ENCODE measurements at places on chromosomes 6 and 20. TPM values are rescaled to one million over a fixed set of nuclear protein-coding genes. Genes with fewer than 3 reads are reported as not detected.

- no peak for DNase-seq
These were observed 6.5 kb downstream of the RNF144B start for GRCh38 chr6:18393698-18394097.

- peak; percentile 2 for DNase-seq
These were observed 374.1 kb upstream of the MANEA start for GRCh38 chr6:95203153-95203754.

DNA sequence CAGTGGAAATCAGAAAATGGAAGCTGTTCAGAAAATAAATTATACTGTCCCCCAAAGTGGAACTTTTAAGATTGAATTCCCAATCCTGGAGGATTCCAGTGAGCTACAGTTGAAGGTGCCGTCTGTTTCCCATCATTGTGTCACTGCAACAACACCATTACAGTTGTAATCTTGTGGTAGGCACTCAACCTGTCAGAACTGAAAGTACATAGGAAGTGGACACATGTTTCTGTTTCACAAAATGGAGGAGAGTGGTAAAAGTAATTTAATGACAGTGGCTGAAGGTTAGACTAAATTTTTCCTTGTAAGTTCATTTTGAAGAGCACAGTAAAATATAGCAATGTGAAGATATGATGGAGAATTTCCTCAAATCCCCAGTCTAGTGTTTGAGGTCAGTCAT lies 70.0 kb downstream of the CD109 start:
- no peak for DNase-seq

DNA sequence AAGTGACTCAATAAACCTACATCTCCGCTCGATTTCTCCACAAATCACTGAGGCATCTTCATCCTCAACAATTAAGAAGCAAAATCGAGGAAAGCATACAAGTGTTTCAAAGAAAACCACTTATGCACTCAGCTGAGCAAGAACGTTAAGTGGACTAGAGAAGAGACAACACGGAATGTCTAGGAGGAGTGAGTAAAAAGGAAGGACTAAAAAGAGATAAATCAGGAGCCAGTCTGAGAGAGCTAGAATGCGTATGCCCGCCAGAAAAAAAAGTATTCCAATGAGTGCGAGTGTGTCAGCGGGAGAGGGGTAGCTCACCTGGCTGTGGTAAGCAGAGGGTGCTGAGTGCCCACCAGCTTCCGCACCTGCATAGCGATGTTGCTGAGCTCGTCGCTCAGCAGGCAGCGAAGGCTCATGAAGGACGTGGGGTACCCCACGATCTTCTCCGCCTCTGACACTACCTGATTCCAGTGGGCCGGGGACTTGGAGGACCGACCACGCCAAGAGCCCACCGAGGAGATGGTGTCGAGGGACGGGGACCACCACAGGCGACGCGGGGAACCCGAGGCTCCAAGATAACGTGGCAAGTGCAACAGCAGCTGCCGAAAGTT lies 587 bp downstream of the PDSS2 start:
- DNase-seq: peak; percentile 58

DNA sequence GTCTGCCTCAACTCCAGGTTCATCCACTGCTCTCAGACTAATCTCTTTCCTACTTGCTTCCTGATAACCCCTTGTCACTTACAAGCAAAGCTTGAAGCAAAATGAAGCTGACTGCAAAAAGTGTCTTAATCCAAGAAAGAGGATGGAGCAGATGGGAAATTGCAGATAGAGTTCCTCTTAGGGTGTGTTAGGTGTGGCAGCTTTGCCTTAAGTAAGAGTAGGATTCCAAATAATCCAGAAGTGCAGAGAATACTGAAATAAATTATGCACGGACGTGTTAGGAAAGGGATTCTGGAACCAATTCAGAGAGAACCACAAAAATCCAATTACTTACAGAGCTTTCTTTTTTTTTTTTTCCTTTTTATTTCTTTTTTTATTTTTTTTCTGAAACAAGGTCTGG lies 6.1 kb upstream of the RPL7L1 start:
- DNase-seq: no peak

DNA sequence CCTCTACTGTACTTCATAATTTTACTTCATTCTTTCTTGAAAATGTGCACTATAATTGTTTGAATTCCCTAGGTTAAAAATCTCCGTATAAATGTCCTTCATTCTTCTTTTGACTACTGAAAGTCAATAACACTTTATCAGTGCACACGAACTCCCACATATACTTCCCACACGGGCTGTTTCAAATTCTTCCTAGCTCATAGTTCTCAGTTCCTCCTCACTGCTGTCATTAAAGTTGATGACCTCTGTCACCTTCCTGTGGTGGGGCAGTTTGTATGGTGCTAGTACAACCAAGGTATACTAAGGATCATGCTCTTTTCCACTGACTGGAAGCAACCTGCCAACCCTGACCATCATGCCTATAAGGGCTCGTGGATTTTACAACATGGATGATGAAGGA lies 40.0 kb upstream of the CD2AP start:
- DNase-seq: no peak

DNA sequence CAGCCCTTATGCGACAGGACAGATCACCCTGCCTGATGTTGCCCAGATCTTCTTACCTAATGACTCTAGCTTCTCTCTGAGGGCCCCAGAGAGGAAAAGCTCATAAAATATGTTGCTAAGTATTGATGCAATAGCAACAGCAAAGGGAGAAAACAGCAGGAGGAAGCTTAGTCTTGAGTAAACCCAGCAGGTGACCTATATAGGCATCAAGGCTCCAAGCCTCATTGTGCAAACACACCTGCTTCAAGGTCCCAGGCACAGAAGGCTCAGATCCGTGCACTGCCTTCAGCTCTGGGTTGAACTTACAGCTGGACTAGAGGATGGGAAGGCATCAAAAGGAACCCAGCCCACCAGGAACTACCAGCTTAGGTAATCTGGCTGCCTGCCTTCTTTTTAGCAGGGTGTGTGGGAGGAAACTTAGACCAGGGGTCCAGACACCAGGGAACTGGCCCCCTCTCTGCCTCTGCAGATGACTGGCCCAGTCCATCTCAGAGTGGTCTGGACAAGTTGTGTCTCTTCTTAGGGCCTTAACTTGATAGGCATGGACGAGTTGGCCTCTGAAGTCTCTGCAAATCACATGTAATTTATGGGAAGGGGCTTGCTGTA lies 34.4 kb downstream of the TGM3 start:
- no peak for DNase-seq

- DNase-seq: no peak
These were observed 1.2 kb downstream of the GFRA4 start for GRCh38 chr20:3661814-3662665.

- DNase-seq: peak; percentile 24
These were observed 30.0 kb upstream of the ZNF133 start for GRCh38 chr20:18258126-18258860.

DNA sequence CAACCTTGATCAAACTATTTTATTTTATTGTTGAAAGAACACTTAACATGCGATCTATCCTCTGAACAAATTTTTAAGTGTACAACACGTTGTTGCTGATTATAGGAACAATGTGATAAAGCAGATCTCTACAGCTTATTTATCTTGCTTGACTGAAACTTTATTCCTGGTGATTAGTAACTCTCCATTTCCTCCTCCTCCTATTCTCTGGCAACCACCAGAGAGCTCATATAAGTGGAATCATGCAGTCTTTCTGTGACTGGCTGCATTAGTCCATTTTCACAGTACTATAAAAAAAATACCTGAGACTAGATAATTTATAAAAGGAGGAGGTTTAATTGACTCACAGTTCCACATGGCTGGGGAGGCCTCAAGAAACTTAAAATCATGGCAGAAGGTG lies 218.1 kb downstream of the LRFN2 start:
- DNase-seq: no peak

- DNase-seq: no peak
These were observed 540.5 kb upstream of the CITED2 start for GRCh38 chr6:139914910-139915309.

GRCh38 chr6:88890860-88891845 lies 72.3 kb downstream of the RNGTT start:
- DNase-seq: no peak

DNA sequence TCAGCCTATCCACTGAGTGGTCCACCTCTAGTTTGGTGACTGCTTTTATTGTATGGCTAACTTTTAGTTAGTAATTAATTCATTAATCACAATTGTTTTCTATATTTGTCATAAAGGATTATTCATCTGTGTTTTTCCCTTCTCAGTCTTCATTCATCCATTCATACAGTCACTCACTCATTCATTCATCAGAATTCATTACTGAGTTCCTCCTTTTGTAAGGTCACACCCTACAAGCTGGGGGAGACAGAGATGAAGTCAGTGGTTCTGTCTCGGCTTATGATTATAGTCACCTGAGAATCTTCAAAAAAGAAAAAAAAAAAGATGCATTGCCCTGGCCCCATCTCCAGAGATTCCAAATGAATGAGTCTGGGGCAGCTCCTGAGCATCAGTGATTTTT lies 257.1 kb downstream of the ADGB start:
- DNase-seq: no peak

GRCh38 chr6:153146413-153146812 lies 15.3 kb upstream of the RGS17 start:
- DNase-seq: no peak

- DNase-seq: no peak
These were observed 215.4 kb upstream of the PREP start for GRCh38 chr6:105618247-105618646.

DNA sequence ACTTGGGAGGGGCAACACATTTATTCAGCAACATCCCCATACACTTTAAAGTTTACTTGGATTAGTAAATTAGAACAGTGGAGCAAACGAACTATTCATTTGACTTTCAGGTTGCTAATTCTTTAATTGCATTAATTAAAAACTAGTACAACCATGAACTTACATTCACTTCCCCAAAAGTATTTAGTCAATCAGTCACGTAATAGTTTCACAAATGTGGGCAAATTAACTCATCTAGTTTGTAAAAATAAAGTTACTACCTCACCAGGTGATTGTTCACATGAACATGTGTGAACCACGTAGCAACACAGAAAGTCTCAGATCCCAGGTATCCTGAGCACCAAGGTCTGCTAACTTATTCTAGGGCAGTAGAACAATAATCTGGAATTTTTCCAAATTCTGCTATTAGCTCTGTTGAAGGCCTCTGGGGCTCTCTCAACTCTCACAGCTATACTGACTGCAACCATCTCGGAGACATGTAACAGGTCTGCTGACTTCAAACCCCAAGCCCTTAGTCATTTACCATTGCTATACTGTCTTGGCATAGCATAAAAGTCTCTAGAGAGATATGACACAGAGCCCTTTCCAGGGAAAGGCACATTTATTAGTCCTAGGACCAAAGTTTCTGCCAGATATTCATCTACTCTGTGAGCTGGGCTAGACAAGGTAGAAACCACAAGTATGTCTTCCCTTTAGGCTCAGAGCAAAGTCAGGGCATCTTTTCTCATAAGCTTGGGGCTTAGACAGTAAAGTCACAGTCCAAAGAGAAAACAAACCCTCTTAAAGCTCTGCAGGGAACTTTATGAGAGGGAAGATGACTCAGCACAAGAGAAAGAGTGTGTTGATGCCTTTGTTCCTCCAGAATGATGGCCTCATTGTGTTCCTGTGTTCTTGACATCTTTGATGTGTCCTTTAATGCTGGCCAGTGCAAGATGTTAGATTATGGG lies 50.9 kb upstream of the CCDC28A start:
- DNase-seq: no peak

- DNase-seq: peak; percentile 35
These were observed 1.7 kb downstream of the COL11A2 start for GRCh38 chr6:33190504-33191107.

GRCh38 chr6:156955494-156956183 lies 178.5 kb downstream of the ARID1B start:
- no peak for DNase-seq

GRCh38 chr6:150632785-150633485 lies 33.2 kb downstream of the PLEKHG1 start:
- no peak for DNase-seq

DNA sequence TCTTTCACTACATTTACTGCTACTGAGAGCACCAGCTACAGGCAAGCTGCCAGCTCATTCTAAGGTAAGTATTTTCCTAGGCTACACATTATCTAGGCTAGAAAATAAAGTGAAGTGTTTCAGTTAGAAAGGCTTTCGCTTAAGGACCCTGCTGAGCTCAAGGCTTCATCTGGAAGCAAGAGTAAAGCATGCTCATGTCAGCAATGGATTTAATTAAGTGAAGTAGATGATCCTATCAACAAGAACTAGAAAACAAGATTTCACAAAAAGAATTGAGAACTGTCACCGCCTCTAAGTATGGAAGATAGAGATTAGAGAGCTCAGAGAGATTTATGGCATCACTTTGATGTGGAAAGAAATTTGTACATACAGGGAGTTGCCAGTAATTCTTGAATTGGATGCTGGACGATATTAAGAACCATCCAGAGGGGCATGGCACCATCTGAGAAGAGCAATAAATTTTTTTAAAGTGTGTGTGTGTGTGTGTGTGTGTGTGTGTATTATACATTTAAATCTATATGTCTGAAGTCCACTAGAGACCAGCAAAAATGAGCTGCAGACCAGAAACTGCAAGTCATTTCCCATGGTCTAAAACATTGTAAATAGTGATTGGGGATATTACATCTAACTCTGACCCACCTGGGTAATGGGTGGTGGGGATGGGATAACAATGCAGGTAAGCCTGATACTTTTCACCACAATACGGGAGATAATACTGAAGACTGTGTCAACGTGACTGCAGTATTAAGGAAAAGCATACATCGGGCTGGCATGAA lies 105.2 kb upstream of the MAP7 start:
- DNase-seq: no peak

- DNase-seq: peak; percentile 39
These were observed 23.5 kb downstream of the FOXF2 start for GRCh38 chr6:1412901-1413300.

GRCh38 chr20:6333110-6333509 lies 210.3 kb upstream of the FERMT1 start:
- DNase-seq: no peak

DNA sequence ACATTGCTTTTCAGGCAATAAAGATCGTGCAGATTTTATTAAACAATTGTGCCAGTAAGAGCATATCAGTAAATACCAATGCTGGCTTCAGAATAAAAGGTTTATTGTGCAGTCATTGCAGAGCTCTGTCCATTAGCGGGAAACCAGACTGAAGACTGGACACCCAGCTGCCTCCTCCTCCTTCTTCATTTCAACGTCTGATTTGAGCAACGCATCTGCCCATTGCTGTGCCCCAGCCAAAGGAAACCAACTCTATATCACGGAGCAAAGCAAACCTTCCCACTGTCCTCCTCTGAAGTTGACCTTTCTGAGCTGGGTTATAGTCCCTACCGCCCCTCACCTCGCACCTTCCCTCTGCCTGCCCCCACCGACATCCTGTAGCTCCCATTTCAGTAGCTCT lies 80.8 kb downstream of the SLC22A23 start:
- no peak for DNase-seq

LTV1 gene
- total RNA-seq: 18.8 TPM

CBLN4 gene
- total RNA-seq: not detected

NHLRC1 gene
- 1.0 TPM for total RNA-seq

OR2J3 gene
- not detected for total RNA-seq

SLC44A4 gene
- total RNA-seq: 0.48 TPM

MYT1 gene
- 2.1 TPM for total RNA-seq

TTI1 gene
- 52.9 TPM for total RNA-seq

TINAG gene
- not detected for total RNA-seq

SOX18 gene
- total RNA-seq: 0.52 TPM

GSTA4 gene
- 35.6 TPM for total RNA-seq

Data from H7 (cell line).